Kasumi-1 (cell line): ENCODE measurements at places on chromosomes 1 and 21.
A peak's percentile ranks its signal among the peaks of the same experiment; 100 is the strongest.

- DNase-seq, result no peak
Observed at GRCh38 chr1:53546409-53547155, 87.4 kb downstream of the DMRTB1 start.

GRCh38 chr1:151981178-151981525, 12.5 kb downstream of the S100A10 start:
- no peak for DNase-seq

- no peak for DNase-seq
Observed at GRCh38 chr1:62234688-62235087, 40.0 kb downstream of the L1TD1 start.

DNA sequence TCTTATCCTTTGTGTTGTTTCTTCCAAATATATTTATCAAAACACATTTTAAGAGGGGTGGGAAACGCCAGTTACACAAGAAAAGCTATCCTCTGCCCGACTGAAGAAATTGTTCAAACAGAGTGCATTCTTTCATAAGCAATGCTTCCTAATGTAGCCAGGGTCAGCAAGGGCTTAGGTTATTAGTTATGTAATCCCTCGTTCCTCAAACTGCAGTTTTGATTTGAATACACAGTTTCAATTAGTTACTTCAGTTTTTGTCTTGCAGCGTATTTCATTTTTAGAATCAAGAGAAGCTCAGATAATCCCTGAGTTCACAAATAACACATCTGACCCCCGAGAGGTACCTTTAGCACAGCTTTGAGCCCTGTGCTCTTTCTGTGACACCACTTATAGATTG, 141.7 kb upstream of the NRIP1 start:
- DNase-seq, result no peak

- peak; percentile 79 for DNase-seq
Observed at GRCh38 chr21:44907966-44908895, 12.5 kb downstream of the ITGB2 start.

- no peak for DNase-seq
Observed at GRCh38 chr1:172547071-172547470, 14.1 kb downstream of the SUCO start.

- DNase-seq, result peak; percentile 91
Observed at GRCh38 chr1:99766378-99766800, at the start of gene FRRS1. TSS of gene FRRS1 (minus strand) at chr1:99766635. CDS start at chr1:99748768, 17,867 bp downstream.

GRCh38 chr1:18485227-18485626, 4.5 kb downstream of the KLHDC7A start:
- no peak for DNase-seq

GRCh38 chr1:28680151-28680550, 11.6 kb downstream of the GMEB1 start:
- DNase-seq, result no peak

DNA sequence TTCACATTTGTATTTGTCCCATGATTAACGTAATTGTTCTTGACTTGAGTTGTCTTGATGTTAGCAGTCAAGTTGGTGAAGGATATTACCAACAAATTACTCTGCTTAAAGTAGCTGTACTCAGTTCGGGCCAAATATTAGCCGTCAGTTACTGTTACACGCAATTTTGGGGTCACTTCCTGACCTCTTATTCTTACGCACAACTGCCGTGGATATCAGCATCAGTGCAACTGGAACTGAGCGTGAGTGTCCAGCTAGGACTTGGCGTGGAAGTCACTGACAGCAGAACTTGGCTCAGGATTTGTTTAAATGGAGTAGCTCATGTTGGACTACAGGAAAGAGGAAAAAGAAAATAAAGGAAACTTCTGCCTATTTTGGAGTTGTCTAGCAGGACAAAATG, 56.4 kb downstream of the ADAMTS1 start:
- no peak for DNase-seq

GRCh38 chr1:225635649-225636048, 17.3 kb downstream of the ENAH start:
- DNase-seq, result no peak

GRCh38 chr21:29829564-29830275, 110.1 kb downstream of the GRIK1 start:
- no peak for DNase-seq

DNA sequence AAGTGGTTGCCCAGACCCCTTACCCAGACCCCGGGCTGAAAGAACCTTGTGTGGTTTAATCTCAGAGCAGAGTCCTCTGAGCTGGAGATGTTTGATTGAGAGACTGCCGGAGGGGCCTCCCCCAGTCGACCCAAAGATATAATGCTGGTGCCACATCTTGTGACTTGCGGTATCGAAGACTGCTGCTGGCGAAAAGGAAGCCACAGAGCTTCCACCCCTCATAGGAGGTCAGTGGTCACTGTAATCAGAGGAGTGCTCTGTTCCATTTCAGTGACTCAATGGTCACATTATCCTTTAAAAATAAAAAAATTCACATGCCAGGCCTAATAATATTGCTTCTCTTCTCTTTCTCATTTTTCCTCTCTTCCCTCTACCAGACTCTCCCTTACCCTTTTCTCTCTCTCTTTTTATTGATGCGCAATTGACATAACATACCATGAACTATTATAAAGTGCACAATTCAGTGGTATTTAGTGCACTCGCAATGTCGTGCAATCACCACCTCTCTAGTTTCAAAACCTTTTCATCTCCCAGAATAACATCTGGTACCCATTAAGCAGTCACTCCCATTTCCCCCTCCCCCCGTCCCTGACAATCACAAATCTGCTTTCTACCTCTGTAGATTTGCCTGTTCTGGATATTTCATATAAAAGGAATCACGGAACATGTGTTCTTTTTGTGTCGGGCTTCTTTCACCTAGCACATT, 52.6 kb upstream of the LYST start:
- no peak for DNase-seq

- DNase-seq, result no peak
Observed at GRCh38 chr1:23470282-23471070, 13.5 kb downstream of the ASAP3 start.

DNA sequence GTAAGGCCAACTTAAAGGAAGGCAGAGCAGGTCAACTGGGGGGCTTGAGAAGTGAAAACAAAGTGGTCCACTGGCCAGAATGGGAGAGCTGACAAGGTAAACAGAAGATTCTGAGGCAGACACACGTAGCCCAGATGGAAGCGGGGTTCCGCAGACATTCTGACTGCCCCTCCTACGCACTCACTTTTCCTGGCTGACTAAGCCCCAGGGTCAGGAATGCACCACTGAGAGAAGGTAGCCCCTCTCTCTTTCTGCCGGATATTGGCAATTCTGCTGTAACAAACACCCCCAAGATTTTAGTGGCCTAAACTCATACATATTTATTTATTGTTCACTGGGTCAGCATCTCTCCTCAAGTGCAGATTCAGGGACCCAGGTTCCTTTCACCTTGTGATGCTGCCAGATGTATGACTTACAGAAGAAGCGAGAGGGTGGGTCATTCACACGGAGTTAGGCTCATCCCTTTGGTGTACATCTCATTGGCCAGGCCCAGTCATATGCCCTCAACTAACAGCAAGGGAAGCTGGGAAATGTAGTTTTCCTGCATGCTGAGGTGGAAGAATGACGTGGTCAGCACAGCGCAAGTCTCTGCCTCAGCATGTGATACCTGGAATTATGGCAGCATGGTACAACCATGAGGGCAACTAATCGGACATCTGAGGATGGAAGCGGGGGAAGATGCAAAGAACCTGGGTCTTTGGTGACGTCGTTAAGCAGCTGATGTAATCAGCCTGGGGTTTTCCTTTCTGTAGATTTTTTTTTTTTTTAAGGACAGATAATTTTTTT, 43.4 kb upstream of the MRPS6 start:
- peak; percentile 19 for DNase-seq

DNA sequence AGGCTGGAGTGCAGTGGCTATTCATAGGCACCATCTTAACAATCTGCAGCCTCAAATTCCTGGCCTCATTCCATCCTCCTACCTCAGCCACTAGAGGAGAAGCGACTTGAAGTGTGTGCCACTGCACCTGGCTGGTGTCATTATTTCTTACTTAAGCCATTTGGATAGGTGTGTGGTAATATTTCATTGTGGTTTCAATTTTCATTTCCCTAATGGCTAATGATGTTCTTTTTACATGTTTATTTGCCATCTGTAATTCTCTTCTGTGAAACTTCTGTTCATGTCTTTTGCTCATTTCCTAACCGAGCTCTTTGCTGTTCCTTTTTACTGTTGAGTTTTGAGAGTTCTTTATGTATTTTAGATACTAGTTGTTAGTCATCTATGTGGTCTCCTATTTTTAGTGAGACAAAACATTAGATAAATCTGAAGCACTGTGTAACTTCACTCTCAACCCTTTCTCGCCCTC, 66.8 kb downstream of the SLC27A3 start:
- no peak for DNase-seq

DNA sequence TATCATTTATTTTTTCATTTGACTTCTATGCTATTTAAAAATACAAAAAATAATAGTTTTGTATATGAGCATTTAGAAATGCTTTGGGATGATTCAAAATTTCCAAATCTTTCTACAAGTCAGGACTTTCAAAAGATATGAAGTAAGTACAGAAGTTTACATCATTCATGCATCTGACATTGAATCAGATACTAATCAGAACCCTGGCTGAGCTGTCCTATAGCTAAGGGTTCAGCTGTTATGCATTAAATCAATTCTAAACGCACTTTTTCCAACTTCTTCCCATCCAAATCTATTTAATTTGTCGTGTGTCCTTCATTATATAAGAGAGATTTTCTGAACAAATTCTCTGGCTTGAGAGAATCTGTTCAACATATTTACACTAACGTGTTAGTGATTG, 779.4 kb downstream of the LTN1 start:
- no peak for DNase-seq

- peak; percentile 27 for DNase-seq
Observed at GRCh38 chr1:202987922-202988583, 19.1 kb upstream of the TMEM183A start.

- no peak for DNase-seq
Observed at GRCh38 chr1:116347696-116348095, 25.3 kb upstream of the ATP1A1 start.

DNA sequence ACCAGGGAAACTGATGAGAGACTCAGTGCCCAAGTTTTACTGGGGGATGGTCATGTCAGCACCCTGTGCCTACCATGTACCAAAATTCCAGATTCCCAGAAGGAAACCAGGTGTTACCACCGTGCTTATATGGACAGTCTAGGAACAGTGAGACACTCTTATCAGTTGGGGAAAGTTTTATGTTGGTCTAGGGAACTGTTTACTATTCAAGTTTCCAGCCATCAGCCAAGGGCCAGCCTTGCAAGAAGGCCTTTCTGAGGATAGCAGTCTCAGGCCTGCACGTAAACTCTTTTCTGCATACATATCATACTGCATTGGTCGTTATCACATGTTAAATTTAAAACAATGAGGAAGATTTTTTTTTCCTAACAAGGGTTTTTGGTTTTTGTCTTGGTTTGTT, 12.6 kb downstream of the TMEM269 start:
- no peak for DNase-seq
